ENCODE measurements at places on chromosomes 2 and 18.
A peak's percentile ranks its signal among the peaks of the same experiment; 100 is the strongest.

DNA sequence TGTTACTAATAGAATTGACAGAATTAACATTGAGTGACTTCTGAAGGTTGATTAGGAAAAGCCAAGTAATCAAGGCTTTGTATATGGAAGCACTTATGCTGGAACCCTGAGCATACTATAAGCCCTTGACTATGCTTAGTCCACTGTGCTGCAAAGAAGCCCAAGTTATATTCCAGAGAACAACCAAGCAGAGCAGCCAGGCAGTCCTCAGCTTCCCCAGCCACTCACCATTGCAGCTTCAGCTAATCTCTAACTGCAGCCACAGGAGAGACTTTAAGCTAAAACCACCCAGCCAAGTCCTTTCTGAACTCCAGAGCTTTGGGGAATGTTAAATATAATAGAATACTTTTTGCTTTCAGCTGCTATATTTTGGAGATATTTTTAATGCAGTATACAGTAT, 164.4 kb upstream of the VWC2L start:
- no peak for DNase-seq

DNA sequence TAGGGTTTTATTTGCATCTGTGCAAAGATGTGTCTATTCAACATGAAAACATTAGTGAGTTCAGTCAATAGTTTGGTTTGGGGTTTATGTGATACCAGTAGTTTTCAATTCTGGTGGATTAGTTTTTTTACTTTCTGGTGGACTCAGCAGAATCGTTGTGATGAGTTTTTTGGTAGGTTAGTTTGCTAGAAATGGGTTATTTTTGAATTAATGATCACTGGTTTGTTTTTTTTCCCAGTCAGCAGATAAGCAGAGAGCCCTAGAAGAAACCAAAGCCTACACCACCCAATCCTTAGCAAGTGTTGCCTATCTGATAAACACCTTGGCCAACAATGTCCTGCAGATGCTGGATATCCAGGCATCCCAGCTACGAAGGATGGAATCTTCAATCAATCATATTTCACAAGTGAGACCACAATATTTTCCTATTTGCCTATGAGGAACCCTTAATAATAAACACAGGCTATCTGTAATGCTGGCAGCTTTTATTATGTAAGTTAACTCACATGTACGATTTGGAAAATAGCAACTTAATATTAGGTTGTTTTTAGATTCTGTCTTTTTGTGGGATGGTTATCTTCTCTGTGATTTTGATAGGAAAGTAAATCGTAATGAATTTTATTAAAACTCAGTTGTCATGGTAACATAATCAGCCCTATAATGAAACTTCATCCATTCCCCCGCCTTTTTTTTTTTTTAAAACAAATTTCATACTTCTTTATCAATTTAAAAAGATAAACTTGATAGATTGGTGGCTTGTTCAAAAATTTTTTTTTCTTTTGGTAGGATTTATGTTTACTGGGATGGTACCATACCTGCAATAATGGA, 38.7 kb downstream of the ABI2 start:
- no peak for DNase-seq

DNA sequence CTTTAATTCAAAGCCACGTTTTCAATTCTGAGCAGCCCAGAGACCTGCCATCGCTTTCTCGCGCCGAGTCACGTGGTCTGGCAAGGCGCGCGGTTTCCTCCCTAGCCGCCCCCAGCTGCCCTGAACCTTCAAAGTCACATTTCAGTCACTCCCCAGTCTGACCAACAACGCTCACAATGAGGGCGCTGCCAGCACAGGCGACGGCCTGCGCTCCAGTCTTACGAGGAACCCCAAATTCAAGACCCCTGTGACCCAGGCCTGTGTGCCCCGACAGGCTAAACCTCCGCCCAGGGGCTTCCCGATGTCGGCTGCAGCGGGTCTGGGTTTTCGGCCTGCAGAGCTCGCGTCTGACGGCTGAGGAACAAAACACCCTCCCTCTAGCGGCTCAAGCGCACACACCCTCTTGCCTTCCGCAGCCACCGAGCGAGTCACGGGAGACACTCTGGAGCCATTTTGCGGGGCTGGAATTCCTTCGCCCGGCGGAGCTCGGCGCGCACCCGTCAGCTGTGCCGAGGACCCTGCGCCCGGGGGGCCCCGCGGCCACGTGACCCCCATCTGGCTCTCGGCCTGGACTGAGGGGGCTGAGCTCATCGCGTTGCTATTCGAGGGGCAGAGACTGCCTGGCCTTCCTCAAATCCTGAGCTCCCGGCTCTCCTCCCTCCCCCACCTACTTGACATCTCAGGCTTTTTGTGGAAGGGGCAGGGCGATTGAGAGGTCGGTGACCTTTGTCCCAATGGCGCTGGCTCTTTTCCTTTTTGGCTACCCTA, 69.9 kb upstream of the ITGB6 start:
- DNase-seq = peak; percentile 55

- no peak for DNase-seq
Observed at GRCh38 chr18:62954366-62954765, 239.0 kb downstream of the PHLPP1 start.

DNA sequence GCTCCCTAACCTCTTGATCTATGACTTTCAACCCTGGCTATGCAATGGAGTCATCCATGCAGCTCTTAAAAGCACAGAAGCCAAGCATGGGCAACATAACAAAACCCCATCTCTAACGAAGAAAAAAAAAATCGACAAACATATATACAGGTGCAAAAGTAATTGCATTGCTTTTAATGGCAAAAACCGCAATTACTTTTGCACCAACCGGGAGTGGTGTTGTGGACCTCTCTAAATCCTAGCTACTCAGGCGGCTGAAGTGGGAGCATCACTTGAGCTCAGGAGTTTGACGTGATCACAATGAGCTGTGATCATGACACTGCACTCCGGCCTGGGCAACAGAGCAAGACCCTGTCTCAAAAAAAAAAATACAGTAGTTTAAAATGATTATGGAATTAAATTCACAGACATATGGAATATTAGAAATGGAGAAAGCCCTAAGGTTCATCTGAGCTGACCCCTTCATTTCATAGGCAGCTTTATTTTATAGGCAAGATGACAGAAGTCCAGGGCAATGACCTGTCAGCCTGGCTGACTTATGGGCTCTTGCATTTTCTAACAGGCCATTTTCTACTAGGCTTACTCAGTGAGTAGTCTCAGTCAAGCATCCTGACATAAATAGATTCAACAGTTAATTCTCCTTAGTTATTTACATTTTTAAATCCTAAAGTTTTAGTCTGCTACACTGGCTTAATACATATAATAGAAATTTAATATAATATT, 183.8 kb downstream of the ANKRD44 start:
- DNase-seq = no peak

DNA sequence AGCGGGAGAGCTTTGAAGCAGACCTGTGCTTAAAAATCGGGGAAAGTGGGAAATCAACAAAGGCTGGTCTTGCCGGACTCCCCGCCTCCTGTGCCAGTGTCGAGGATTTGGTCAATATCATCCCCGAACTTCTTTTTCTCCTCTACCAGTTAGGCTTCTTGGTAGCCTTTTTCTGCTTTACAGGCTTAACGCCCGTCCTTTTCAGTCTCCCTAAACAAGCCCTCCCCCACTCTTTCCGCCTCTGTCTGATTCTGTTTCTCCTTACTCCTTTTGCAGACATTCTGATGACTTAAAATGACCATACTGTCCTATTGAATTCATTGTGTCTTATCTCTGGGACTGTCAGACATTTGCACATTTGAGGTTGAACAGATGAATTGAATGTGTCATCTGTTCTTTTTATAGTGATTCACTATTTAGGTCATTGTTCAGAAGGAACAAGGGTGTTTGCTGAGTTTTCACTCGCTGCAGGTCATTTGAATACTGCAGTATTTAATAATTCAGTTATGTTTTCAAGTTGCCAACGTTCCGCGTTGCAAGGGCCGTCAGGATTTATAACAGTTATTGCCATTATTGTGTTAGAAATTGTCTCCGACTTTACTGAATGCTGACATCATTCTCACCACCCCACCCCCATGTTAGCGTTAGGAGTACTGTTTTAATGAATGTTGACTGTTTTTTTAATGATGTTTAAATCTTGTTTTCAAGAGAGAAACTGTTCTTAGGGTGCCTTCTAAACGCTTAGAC, 1.1 kb downstream of the ITGAV start:
- DNase-seq = no peak

- DNase-seq = no peak
Observed at GRCh38 chr2:63790906-63791305, 50.8 kb upstream of the UGP2 start.

- no peak for DNase-seq
Observed at GRCh38 chr18:46843372-46843771, 73.9 kb downstream of the PIAS2 start.

GRCh38 chr2:219031005-219031738, 10.1 kb downstream of the CFAP65 start:
- DNase-seq = no peak

DNA sequence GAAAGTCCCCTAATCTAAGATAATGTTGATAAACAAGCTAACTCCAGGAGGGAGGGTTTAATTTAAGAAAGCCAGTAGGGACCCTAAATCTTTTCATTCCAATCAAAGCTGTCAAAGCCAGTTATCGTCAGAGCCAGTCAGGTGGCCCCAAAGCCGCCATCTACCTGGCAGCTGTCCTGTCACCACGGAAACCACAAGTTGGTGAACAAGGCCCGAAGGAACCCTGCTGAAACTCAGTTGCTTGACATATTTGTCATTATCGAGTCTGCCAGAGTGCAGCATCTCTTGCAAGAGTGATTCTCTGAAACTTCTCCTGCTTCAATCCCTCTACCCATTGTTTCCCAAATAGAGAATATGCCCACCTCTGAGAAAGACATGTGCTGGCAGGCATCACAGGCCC, 30.8 kb upstream of the POLE4 start:
- no peak for DNase-seq

- DNase-seq = no peak
Observed at GRCh38 chr18:43877616-43878321, 600.5 kb upstream of the SYT4 start.

DNA sequence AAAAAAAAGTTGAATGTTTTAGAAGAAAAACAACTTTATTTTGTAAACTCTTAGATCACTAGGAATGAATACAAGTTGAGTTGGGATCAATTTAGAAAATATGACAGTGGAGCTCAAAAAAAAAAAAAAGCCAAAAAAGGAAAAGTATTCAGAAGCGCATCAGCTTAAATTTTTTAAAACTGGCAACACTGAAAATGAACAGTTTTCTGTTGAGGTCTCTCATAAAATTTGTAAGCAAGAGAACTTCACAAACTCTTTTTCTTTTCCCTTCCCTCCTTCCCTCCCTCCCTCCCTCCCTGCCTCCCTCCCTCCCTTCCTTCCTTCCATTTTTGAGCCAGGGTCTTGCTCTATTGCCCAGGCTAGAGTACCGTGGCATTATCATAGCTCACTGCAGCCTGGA, 143.9 kb downstream of the B3GNT2 start:
- DNase-seq = no peak

DNA sequence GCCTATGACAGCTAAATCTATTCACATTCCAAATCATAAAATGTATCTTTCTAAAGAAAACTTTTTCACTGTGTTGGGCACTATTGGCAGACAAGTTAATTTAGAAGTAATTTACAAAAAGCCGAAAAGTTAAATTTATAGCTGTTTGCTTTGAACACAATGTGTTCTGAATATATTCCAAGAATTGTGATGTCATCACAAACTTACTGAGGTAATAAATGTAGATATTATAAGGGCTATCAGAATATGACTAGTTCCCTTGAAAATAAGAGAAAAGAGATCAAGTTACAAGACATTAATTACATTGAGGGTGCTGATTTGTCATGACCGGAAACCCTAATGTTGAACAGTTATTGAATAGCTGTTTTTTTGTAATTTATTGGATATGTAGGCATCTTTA, 153.9 kb upstream of the SCN7A start:
- DNase-seq = no peak

- DNase-seq = no peak
Observed at GRCh38 chr2:157046396-157046795, 211.1 kb upstream of the GALNT5 start.

DNA sequence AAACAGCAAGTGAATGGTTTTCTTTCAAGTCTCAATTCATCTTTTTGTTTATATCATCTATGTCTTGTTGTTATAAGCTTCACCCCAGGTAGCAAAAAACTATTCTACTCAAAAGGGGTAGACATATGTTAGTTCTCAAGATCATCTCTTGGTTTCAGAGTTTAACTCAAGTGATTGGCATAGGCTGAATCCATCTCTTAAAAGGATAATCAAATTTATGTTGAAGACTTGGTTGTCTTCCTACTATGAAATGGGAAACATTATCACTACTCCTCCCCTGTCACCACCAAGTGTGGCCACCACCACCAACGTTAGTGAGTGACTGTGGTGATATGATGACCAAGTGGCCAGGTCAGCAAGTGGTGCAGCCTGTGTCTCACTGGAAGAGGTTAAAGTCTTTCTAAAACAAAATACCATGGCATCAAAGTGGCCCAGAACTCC, 1.5 kb downstream of the IL1B start:
- no peak for DNase-seq

GRCh38 chr2:36871068-36871707, 95.1 kb downstream of the STRN start:
- DNase-seq = no peak

GRCh38 chr2:30670453-30670852, 136.8 kb downstream of the CAPN13 start:
- DNase-seq = no peak

- DNase-seq = no peak
Observed at GRCh38 chr2:108579623-108580022, 45.4 kb downstream of the LIMS1 start.

DNA sequence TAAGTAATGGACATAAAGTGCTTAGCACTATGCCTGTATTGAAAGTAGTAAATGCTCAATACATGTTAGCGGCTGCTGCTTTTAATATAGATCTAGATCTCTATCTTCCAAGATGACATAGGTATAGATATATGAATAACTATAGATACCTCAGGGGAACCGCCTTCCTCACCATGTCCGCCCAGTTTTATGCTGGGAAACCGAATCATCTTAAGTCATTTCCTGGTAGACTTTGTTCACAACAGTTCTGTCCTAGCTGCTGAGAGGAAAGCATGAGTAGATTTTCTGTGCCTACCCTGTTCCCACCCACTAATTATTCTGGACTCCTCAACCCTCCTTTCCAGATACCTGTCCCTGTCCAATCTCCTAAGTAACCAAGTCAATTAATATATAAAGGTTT, 21.6 kb upstream of the ITM2C start:
- DNase-seq = no peak

DNA sequence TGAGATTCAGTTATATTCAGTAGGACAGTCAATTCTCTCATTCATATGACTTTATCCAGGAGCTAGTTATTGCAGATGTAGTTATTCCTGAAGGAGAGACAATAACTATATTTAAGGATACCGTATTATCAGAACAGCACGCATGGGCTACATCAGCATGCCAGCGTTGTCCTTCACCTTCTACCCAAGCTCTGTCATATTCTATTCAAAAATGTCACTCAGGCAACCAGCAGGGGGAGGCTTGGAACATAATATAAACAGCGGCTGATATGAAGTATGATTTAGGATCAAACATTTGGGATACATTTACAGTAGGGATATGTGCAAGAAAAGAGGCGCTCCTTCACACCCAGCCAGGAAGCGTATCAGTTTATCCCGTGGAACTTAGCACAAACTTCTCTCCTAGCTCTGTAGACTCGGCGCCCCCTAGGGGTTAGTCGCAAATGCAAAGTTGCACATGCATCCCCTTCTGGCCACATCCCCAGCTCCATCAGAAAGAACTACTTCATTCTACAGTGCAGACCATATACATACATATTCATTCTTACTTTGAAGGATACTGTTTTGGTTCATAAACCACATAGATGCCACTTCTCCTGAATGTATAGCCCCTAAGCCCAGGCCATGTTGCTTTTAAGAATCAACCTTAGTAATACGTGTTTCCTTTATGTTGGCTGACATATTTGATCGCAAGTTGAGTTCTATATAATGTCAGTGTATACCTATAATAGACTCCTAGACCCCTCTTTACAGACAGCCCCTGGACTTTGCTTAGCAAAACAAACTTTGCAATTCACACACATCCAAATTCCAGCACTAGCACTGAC, 759.4 kb downstream of the ADCYAP1 start:
- no peak for DNase-seq

Data from stimulated activated CD4-positive, alpha-beta T cell treated with anti-CD3 and anti-CD28 coated beads, Interleukin-2, amount 100 ng/mL, for 4 hours (primary cell).